ENCODE measurements at places on chromosomes 4 and X.

- no peak for DNase-seq
Measured at GRCh38 chrX:88355252-88355651, 391.8 kb upstream of the CPXCR1 start.

DNA sequence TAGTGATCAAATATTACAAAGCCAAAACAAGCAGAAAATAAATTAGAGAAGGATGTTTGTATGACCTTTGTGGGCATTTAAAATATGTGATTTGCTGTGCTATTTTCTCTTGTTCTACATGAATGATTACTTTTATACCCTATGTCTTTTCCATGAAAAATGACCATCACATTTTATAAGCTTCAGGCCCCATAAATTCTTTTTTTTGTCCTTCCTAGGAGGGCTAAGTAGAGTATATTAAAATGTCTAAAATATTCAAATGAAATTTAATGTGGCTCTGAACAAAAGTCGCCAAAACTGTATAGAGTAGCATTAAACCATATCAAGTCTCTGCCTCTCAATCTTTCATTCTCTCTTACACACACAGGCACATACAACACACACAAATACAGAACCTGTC is 15.9 kb upstream of the EMCN start:
- no peak for DNase-seq

DNA sequence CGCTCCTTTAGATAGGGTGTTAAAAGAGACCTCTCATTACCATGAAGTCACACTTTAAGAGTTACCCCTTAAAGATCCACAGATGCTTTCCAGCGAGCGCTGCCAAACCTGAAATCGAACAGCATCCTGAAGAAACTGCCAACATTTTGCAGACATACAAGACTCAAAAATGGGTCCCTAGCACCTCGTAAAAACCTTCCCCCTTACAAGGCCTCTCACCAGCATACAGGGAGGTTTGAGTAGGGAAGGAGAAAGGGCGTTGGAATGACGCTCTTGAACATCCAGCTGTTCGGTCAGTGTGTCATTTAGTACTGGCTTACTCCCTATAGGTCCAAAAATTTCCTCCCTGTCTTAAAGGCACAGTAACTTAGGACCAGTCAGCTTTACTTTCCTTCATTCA is 45.3 kb upstream of the PGRMC1 start:
- peak; percentile 36 for DNase-seq

DNA sequence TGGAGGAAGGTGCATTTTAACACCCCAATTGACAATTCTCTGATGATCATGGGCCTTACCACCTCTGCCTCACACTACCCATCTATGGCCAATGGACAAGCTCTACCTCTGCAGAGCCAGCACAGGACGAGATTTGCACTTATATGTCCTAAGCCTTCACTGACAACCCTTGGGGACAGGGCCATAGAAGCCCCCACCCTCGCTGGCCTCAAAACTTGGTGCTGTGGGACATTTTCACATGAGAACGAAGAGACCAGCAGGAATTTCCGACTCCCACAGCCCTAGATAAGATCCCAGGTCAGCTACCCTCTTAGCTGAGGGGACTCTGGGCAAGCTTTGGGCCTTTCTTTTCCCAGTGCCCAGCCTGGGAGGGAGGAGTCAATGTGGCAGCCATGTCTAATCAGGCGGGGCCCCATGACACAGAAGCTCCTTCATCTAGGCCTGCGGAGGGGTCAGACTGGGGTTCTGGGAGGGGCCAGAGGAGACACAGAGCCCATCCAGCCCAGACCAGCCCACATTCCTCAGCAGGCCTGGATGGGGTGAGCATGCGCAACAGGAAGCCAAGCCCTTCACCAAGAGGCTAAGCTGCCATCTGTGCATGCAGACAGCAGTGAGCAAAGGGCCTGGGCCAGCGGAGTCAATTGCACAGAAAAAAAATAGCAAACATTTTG is 12.1 kb downstream of the PJA1 start:
- DNase-seq, result peak; percentile 81

- peak; percentile 95 for DNase-seq
Measured at GRCh38 chr4:186726426-186727168, 2.9 kb upstream of the FAT1 start.

GRCh38 chrX:152817078-152817764 is 13.3 kb downstream of the CETN2 start:
- DNase-seq, result peak; percentile 60

DNA sequence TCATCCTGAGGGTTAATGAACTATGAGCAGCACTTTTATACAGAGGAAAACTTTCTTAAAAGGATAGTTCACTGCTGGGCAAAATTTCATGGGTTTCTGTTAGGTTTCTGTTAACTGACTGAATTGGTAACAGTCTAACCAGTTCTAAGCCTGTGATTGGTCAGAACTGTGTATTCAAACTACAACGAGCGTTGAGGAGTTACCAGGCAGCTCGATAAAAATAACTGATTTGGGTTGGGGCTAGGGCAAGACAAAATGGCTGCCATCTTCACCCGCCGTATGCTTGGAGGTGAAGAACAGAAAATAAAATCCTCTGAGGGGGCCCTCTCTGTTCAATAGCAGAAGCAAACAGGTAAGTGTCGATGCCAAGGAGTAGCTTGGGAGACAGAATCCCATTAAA is 22.0 kb downstream of the FAM133A start:
- no peak for DNase-seq

DNA sequence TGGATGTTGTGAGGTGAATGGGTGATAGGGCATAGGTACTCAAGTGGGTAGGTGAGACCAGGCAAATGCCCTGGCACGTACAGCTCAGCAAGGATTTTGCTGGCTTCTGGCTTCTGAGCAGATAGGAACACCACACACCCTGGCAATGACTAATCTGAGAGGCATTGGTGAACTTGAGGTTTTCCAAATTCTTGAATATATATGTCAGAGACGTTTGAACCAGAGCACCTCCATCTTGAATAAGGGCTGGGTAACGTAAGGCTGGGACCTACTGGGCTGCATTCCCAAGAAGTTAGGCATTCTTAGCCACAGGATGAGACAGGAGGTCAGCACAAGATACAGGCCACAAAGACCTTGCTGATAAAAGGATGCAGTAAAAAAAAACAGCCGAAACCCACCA is 204.5 kb downstream of the NLGN4X start:
- no peak for DNase-seq

- peak; percentile 76 for DNase-seq
Measured at GRCh38 chr4:69689599-69689998, 36.6 kb upstream of the UGT2A1 start.

- DNase-seq, result no peak
Measured at GRCh38 chrX:123818243-123818642, 41.6 kb upstream of the XIAP start.

DNA sequence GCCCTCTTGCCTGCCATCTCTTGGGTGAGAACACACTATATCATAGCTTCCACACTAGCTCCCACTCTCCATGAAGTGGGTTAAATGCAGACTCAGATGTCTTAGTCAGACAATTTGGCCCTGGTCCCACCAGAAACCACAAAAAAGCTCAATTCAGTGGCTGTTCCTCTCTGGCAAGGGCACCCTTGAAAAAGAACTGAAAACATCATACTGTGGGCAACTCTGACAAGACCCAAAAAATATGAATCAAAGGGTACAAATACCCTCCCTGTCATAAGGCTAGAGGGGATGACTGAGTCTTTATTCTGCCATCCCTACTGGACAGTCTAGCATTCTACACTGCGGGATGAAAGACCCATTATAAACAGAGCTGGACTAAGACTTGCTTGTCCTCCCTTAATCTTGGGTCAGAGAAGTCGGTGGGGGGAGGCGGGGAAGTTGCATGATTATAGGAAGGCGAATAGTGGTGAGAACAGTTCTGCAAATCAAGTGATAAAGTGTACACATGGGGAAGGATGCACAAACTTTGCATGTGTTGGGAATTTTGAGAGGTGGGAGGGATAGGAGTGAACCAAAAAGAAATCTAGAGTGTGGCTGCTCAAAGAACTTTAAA is 172.1 kb downstream of the OPHN1 start:
- no peak for DNase-seq

GRCh38 chr4:14915018-14915417 is 87.3 kb upstream of the CPEB2 start:
- no peak for DNase-seq

- no peak for DNase-seq
Measured at GRCh38 chr4:94500685-94501084, 48.9 kb downstream of the PDLIM5 start.

DNA sequence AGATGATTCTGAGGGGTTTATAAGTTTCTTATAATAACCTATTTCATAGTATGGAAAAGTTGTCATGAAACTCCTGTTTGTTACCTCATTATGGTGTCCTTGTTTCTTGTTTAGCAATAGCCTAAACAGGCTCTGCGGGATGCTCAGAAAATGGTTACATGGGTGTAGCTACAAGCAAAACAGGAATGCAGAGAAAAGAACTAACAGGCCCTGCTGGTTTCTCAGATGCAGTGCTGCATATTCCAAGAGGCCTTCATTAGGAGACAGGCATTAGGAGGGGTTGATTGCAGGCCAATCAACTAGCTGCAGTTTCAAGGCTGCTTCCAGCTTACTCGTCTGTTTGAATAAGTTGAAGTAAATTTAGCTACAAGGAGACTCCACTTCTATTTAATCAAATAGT is 37.6 kb upstream of the HPGD start:
- peak; percentile 13 for DNase-seq

DNA sequence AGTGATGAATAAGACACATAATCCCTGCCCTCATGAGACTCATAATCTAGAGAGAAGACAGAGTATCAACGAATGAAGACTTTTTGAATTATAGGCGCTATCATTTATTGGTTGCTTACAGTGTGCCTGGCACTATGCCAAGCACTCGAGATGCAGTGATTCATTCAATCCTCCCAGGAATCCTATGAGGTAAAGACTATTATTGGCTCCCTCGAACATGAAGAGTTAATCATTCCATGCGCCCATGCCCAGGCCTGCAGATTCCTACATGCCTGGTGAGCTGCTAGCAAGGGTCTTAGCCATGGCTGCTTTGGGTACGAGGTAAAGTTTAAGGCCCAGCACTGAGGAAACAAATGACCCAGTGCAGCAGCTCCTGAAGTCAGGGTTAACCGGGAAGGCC is 47.0 kb downstream of the TEX13B start:
- DNase-seq, result no peak

DNA sequence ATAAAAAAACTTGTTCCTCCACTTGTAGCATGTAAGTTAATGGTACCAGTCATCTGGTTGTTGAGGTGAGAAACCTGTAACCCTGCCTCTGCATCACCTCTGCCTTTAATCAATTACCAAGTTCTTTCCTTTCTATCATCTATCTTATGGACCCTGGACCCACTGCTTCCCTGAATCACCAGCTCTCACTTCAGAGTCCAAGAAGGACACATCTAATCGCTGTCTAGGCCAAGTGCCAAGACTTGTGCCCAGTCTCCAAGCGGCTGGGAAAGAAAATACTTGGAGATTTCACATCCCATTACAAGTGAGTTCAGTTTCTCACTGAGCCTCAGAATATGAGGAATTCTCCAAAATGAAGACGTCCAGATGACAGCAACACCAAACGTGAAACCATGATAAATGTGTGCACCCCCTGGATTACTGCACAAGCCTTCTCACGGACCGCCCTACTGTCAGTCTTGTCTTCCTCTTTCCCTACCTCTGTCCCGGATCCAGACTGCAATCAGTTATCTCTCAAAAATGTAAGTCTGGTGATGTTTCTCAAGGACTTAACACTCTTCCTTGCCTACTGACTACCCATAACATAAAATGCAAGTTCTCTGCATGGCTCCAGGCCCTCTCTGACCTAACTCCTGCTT is 10.4 kb downstream of the PALLD start:
- no peak for DNase-seq
